Heart left ventricle (tissue), 16 donors: ENCODE measurements at places on chromosomes 2 and 18. TPM values are rescaled to one million over a fixed set of nuclear protein-coding genes. Genes with fewer than 3 reads are reported as not detected.

HJURP gene
- 0.66 TPM for total RNA-seq

DNA sequence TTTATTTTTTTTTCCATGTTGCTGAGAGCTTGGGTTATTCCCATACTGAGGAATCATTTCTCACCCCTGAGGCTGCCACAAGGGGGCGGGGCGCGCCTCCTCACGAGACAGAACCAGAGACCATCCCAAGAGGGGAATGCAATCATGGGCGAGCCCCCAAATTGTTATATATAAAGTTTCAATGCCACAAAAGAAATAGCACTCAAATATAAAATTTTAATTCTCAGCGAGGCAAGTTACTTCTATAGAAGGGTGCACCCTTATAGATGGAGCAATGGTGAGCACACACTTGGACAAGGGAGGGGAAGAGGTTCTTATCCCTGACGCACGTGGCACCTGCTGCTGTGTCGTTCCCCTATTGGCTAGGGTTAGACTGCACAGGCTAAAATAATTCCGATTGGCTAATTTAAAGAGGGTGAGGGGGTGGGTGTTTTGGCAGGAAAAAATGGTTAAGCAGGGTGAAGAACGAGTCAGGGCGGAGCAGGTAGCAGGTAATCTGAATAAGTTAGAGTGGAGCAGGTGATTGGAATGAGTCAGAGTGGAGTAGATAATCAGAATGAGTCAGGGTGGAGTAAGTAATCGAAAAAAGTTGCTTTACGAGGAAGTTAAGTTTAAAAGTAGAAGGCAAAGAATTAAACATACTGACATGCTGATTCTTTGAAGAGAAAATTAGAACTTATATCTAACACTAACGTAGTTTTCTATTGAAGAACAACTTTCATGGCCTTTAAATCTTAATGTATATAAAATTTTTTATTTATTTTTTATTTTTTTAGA, 177.5 kb downstream of the MTCL1 start:
- no peak for DNase-seq

DNA sequence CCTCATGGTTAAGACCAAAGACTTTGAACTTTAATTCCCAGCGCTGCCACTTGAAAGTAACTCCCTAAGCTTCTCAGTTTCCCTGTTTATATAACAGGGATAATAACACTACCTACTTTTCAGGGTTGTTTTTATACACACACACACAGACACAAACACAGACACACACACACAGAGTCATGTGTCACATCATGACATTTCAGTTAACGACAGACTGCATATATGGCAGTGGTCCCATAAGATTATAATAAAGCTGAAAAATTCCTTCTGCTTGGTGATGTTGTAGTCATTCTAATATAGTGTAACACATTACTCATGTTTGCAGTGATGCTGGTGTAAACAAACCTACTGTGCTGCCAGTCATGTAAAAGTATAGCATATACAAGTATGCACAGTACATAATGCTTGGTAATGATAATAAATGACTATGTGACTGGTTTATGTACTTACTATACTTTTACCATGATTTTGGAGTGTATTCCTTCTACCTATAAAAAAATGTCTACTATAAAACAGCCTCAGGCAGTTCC, 89.2 kb upstream of the ITGA4 start:
- no peak for DNase-seq

INHA gene
- total RNA-seq: 1.1 TPM

- DNase-seq: no peak
Measured at GRCh38 chr2:113672326-113672932, 45.4 kb downstream of the RABL2A start.

FBLN7 gene
- total RNA-seq: 1.7 TPM

DNA sequence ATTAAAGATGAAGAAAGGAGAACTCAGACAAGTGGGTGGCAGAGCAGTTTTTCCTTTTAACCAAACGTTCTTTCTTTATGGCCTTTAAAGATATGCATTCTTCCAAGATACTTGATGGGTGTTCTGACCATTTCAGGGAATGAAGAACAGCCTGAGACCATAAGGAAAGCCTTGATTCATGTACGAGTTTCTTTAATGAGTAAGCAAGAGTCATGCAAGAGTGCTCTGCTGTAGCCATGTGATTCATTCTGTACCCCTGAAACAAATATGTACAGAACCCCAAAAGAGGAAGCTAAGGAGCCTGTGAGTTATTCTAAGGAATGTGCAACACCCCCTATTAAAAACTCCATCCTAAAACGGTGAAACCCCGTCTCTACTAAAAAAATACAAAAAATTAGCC, 372.8 kb downstream of the MTX2 start:
- DNase-seq: no peak

- DNase-seq: no peak
Measured at GRCh38 chr2:64166637-64167420, 22.6 kb upstream of the PELI1 start.

GRCh38 chr2:223235986-223236385, 184.0 kb downstream of the KCNE4 start:
- no peak for DNase-seq

DNA sequence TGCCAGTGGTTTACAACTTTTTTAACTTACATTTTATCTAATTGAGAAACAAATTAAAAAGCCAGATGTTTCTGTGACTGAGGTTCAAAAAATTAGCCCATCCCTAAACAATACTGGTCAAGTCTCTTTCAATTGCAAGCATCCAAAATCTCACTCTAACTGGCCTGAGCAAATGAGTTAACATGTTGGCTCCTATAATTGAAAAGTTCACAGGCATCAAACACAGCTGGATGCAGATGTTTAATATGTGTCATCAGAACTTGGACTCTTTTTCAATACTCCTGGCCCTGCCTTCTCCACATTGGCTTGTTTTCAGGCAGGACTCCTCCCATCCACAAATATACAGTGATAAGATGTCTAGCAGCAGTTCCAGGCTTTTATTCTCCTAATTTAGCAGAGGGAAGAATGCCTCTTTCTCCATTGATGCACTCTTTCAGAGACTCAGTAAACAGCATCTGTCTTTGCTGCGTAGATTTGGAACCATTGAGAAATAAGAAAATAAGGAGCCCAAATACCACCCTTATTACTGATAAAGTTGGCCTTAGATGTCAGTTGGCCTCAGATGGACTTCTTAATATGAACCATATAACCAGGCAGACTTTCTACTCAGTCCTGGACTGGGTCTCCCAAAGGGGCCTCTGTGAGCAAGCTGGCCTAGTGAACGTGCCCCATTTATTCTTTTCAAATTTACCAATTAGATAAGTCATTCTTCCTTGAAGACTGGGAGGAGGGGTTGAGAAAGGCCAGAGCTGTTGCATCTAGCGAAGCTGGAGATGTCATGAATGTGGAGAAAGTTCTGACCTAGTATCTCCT, 30.4 kb upstream of the FN1 start:
- peak; percentile 54 for DNase-seq

- DNase-seq: no peak
Measured at GRCh38 chr2:223643309-223643708, 41.1 kb upstream of the SCG2 start.

KATNAL2 gene
- total RNA-seq: 1.5 TPM
